Tibial nerve (tissue), 4 donors: ENCODE measurements at places on chromosomes 7 and 10. TPM values are rescaled to one million over a fixed set of nuclear protein-coding genes. Genes with fewer than 3 reads are reported as not detected.

- no peak for DNase-seq
Measured at GRCh38 chr7:75049817-75050216, 23.8 kb downstream of the RCC1L start.

Gene TRIL
- 2.5 TPM for total RNA-seq

DNA sequence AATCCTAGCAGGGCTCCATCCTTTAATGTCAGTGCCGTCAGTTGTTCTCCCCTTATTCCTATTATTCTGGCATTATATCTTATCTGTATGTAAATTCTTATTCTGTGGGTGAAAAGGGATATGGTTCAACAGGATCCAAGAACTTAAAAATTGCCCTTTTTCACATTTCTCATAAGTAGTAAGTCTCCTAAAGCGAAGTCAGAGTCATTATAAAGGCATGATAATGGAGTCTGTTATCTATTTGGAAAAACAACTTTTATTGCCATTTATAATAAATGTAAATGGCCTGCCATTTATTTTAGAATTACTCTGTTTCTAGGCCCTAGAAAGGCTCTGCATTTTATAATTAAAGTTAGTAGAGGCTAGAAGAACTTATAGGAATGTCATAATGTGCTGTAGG, 31.3 kb downstream of the SDK1 start:
- DNase-seq = no peak

Gene CFAP46
- not detected for total RNA-seq

DNA sequence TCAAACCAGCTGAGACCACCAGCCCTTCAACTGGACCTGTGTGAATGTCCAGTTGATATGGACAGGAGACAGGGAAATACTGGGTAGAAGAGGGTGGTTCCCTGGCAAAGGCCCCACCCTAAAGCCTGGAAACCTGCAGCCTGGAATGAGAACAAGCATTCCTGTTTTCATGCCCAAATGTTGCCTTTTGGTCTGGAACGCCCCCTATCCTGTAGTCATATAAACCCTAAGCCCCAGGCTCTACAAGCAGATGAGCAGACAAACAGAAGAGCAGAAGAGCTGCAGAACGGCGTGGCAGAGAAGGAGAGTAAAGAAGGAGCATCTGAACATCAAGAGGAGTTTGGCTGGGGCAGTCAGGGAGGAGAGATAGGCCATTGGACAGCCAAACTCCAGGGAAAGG, 38.4 kb downstream of the SYPL1 start:
- no peak for DNase-seq
